C1 segment of cervical spinal cord (tissue), 14 donors: ENCODE measurements at places on chromosomes 2 and 18.

GRCh38 chr2:98157557-98157956 is 70.6 kb downstream of the VWA3B start:
- DNase-seq = no peak

DNA sequence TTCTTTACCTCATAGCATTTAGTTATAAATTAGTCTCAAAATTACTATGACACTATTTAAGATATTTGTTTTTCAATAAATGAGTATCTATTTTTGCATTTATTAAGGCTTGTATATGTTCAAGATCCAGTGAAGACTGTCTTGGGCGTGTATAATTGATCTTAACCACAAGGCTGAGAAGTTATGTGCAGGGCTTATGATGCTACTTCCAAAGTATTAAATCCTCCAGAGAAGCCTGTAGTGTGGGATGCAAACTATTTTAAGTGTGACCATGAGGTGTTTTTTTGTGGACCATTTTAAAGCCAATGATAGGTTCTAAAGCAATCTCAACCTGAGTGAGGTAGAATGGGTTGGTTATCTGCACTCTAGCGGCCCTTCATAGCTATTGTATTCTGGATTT is 219.9 kb downstream of the ZNF407 start:
- DNase-seq = no peak

- DNase-seq = no peak
These were observed 182.0 kb upstream of the TRIB2 start for GRCh38 chr2:12534646-12535263.

GRCh38 chr2:124698979-124699565 is 674.0 kb downstream of the CNTNAP5 start:
- no peak for DNase-seq

- DNase-seq = no peak
These were observed 125.1 kb downstream of the COPS8 start for GRCh38 chr2:237210763-237211162.

DNA sequence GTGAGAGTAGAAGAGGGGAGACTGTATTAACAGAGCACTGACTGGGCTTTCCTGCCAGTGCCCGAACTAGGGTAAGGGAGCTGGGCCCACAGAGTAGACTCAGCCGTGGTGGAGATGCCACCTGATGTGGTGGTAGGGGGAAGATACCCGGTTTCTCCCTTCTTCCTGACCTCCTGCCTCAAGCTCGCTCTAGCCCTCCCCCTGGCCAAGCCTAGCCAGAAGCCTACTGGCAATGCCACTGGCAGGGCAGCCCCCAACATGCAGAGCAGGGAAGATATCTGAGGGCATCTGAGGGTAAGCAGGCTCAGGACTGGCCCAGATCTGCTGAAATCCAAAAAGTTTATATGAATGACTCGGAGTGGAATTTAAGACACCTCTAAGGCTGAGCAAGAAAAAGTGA is 162.6 kb upstream of the SMAD2 start:
- DNase-seq = no peak

DNA sequence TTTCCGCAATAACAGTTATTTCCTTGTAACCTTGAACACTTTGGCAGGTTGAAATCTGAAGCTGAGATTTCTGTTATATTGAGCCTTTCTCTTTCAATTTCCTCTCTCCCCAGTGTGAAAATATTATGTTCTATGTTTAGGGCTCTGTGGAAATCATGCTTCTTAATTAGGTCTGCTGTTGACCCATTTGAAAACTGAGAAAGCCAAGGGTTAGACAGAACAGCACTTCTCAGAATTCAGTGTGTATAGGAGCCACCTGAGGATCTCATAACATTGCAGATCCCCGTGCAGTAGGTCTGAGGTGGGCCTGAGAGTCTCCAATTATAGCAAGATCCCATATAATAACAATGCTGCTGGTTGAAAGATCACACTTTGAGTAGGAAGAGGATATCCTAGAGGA is 230.2 kb upstream of the NT5C1B start:
- no peak for DNase-seq

DNA sequence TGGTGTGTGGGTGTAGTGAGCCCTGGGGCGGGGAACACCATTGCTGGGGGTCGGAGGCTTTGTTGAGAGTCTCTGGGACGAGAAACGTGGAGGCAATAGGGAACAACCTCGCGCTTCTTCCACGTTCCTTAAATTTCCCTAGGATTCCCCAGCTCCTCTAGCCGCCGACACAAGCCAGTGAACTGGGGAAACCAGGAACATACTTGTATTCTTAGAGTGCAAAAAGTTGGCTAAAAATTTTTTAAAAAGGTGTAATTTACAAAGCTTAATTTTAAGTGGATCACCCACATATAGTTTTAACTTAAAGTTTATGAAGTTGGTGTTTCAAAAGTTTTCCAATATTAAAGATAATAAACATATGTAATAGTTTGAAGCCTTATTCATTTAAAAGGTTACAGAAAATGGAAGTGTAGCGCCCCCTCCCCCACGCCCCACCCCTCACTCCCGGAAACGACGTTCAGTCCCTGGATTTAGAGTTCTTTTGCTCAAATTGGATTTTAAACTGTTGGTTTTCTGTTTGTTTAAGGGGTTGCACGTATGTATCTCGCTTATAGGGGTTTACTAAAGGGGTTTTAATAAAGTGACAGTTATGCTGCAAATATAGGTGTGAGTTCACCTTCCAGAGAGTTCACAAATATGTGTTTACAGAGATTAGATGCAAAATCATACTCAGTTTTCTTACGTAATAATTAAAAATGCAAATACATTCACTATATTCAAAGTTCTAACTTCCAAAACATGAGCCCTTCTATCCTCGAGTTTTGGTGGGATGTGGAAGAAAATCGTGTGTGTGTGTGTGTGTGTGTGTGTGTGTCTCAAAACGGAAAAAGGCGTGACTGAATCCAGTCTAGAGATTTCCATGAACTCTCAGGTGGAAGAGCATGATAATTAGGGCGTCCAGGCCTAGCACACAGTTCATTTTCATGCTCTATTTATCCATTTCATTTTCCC is 872 bp downstream of the DSG2 start:
- DNase-seq = no peak

DNA sequence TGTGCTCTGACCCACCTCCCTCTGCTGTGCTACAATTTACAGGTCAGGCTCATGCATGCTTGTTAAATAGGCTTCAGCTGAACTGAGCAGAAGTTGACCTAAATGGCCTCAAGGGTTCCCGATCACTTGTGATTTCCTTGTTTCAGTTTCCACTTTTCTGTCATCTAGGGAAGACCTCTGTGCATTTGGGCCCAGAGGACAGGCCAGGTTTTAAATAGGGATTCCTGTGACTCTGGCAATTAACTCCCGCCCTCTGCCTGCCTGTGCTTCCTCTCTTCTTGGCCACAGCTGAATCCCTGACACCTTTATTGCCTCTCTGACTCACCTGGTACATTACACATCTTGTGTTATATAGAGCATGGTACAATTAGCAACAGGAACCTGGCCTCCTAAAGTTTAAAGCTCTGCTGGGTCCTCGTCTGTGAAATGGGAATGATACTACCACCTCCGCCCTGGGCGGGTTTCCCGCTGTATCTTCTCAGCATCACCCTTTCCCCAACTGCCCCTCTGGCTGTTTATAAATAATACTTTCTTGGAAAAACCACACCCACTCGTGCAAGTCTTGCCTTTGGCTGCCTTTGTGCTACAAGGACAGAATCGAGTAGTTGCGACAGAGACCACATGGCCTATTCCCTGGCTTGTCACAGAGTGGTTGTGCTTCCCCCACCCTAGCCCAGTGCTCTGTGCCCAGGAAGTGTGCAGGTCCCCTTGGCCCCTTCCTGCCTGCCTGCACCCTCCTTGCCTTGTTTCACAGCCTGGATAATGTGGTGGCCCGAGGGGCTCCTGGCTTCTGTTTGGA is 7.9 kb downstream of the CABLES1 start:
- no peak for DNase-seq

GRCh38 chr18:10029711-10030110 is 115.9 kb downstream of the VAPA start:
- no peak for DNase-seq

DNA sequence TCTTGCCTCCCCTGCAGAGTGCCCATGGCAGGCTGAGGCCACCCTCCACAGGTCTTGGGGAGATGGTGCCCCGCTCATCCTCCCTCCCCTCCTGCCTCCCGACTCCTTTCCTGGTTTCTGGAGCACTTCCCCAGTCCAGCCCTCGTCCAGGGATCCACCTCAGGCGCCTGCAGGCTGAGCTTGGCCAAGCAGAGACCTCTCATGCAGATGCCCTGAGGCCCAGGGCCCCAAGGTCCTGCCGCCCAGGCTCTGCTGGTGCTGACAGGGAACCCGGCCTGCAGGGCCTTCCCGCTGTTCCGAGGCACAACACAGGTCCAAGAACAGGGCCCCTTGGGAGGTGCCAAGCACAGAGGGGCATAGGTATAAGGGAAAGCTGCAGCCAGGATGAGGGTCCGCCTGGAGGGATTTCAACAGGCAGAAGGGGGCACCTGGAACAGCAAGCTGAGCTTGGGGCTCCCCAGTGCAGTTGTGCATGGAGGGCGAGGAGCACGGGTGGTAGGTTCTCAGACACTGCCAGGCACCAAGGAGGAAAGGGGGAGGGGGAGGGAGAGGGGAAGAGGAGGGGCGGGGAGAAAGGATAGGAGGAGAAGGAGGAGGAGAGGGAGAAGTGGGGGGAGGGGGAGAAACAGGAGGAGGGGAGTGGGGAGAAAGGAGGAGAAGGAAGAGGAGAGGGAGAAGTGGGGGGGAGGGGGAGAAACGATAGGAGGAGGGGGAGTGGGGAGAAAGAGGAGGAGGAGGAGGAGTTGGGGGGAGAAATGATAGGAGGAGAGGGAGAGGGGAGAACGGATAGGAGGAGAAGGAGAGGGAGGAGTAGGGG is 1.2 kb upstream of the ANO7 start:
- DNase-seq = no peak

DNA sequence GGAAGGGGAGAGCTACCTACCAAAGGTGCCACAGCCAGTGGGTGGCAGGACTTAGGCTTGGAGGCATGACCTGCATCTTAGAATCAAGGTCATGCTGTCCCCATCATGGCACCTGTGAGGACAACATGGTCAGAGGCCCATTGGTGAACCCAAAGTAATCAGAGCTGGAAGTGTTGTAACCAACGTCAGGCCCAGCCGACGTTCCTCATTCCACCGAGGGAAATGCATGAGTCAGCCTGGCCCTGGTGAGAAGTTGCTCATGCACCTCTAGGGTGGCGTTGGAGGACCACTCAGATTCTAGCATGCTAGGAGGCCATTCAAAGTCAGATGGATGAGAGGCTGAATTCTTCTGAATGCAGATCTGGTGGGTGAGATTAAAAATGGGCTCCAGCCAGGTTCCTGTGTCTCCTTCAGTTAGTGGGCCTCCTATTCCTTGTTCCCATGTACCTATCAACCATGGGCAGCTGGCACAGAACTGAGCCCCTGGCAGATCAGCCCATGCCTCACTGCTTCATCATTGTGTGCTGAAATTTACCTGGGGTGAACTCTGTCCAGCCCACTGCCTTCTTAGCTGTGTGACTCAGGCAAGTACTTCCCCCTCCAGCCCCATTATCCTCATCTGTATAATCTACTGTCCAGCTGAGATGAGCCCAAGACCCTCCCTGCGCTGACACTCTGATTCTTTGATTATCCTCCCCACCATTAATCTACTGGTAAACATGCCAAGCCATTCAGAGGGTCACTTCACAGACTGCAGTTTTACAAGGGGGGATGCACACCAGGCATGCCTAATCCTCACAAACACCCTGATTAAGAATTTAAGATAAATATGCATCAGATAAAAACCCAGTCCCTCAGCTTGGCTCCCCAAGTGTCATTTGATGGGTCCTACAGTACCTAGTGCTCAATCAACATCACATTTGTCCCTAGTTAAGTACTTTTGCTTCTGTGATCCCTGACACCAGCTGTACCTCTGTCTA is 14.0 kb downstream of the SLC14A2 start:
- no peak for DNase-seq

- no peak for DNase-seq
These were observed 494.7 kb upstream of the FAM98A start for GRCh38 chr2:34093790-34094189.

DNA sequence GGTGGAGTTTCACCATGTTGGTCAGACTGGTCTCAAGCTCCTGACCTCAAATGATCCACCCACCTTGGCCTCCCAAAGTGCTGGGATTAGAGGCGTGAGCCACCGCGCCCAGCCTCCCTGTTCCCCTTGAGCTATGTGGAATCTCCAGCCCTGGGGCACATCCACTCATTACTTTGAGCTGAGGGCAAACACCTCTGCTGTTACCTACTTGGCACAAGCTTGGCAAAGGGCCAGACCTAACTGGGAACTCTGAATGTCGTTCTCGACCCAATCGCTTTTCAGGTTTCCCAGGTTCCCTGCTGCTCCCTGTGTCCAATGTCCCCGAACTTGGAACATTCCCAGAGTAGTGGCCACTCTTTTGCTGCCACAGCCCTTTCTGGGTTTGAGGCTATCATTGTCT is 40.6 kb downstream of the CHST10 start:
- DNase-seq = no peak

GRCh38 chr2:189409647-189410046 is 31.6 kb upstream of the WDR75 start:
- DNase-seq = no peak

- DNase-seq = no peak
These were observed 32.6 kb downstream of the MLPH start for GRCh38 chr2:237519506-237520245.

GRCh38 chr2:88016960-88017779 is 823 bp upstream of the RNU2-63P start:
- DNase-seq = no peak

GRCh38 chr2:116467243-116467642 is 1347.2 kb upstream of the DDX18 start:
- no peak for DNase-seq

DNA sequence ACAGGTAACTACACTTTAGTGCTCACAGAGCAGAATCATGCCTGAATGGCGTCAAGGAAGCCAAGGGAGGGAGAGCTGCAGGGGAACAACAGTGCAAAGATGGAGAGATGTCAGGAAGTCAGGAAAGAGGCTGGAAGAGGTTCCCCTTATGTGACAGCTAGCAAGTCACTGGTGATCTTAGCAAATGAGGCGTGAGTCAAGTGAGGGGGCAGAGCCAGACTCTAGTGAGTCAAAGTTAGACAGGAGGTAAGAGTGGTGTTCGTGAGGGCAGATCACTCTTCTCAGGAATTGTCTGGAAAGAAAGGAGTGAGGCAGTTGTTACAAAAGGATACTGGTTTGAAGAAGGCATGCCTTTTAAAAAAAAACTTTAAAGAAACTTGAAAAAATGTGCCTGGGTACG is 87.1 kb downstream of the MEP1B start:
- no peak for DNase-seq

GRCh38 chr2:96113367-96113677 is 3.0 kb downstream of the ADRA2B start:
- DNase-seq = no peak

GRCh38 chr2:186868344-186868743 is 19.4 kb upstream of the ZSWIM2 start:
- no peak for DNase-seq

DNA sequence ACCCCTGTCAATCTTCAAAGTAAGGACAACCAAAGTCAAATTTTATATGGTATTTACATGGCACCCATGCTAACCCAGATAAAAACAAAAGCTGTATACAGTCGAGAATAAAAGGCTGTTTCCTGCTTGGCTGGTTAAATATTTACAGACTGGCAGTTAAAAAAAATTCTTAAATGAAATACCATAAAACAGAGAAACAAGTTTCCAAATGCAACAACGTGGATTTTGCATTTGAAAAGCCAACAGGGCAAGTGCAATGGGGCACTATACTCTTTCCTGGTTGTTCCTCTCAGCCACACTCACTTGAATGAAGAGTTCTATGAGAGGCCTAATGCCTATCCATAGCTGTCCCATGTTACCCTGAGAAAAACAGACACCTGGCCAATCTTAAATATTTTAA is 6.1 kb upstream of the NR4A2 start:
- no peak for DNase-seq

GRCh38 chr2:111062417-111062816 is 58.3 kb upstream of the BCL2L11 start:
- DNase-seq = no peak

GRCh38 chr2:241957276-241957675 is 87.7 kb downstream of the RTP5 start:
- no peak for DNase-seq
